CD14-positive monocyte (primary cell): ENCODE measurements at places on chromosomes 5 and 9.

- DNase-seq = no peak
Observed at GRCh38 chr9:120386390-120387131, 193.4 kb downstream of the CDK5RAP2 start.

- no peak for DNase-seq
Observed at GRCh38 chr9:134416385-134417015, 90.2 kb downstream of the RXRA start.

DNA sequence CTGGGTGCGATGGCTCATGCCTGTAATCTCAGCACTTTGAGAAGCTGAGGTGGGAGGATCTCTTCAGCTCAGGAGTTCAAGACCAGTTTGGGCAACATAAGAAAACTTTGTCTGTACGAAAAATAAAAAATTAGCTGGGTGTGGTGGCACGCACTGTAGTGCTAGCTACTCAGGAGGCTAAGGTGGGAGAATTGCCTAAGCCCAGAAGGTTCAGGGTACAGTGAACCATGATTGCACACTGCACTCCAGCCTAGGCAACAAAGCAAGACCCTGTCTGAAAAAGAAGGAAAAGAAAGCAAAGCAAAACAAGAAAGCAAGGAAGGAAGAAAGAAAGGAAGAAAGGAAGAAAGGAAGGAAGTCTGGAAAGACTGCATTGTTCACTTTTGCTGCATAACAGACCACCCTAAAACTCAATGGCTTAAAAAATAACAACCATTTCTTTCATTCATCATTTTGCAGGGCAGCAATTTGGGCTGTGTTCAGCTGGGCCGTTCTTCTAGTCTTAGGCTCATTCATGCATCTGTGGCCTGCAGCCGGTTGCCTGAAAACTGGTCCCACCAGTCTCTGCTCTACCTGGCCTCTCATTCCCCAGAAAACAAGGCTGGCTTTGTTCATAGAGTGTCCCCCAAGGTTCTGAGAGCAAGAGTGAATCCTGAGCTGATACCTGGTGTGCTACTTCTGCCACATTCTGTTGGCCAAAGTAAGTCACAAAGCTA lies 82.4 kb upstream of the MIER3 start:
- no peak for DNase-seq

GRCh38 chr5:35745193-35745592 lies 111.5 kb upstream of the IL7R start:
- DNase-seq = no peak

DNA sequence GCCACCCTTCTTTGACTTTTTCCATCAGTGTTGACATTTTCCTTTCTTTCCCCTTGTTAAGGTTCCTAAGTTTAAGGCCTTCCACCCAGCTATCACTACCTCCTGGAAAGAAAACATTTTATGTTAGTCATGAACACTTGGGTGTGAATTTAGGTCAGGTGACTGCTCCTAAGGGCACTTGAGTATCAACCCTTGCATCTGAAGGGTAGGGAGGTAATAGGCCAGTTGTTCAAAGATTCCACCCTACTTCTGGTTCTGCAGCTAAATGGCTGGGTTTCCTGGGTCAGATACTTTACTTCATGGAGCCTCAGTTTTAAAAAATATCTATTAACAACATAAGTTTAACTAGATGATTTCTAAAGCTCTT lies 49.1 kb upstream of the OSMR start:
- DNase-seq = no peak

GRCh38 chr9:126219648-126220063 lies 107.0 kb upstream of the MVB12B start:
- no peak for DNase-seq

DNA sequence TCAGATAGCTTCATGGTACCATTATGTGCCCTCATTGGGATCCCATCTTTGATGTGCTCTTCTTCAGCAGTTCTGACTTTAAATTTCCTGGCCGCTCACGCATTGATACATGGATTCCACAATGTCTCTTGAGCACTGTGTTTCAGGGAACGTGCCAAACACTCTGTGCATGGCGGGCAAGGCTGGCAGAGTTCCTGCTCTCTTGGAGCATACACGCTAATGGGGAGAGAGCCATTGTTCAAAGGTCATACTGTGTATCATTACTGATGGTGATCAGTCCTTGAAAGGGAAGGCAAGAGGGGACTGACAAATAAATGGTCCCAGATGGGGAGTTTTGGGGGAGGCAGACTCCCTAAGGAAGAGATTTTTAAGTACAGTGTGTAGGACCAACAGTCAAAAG lies 52.3 kb downstream of the AMBP start:
- DNase-seq = no peak

GRCh38 chr9:2228641-2229040 lies 213.5 kb downstream of the SMARCA2 start:
- no peak for DNase-seq

GRCh38 chr9:107751567-107752210 lies 262.1 kb upstream of the KLF4 start:
- peak; percentile 92 for DNase-seq

DNA sequence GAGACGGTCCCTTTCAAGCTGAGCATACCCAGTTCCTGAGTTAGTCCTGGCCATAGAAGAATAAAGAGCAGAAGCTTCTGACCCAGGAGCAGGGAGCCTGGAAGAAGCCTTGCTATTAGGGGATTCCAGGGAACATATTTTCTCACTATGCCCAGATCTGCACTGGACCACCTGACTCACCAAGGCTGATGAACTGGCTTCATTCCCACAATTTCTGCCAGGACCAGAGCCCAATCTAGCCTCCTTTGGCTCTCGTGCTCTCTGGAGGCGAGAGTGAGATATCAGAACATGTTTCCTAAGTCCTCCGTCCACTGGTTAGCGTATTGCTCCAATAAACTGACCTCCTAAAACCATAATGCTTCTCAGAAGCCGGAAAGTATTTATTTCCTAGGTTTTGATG lies 9.9 kb downstream of the GABBR2 start:
- no peak for DNase-seq

DNA sequence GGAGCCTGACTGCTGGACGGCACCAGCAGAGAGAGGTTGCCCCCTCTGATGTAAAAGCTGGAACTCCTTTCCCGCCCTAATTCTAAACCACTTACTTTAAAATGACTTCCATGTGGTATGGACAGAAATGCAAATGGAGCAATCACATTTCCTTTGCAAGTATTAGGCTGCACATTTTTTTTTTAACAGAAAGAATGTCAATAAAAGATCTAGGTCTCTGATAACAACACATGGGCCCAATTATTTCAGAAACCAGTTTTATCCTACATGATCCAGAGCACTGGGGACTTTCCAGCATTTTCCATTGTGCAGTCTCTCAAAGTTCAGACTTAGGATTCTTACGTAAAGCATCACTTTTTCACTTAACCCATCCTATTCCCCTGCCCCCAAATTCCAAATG lies 203.7 kb downstream of the NXNL2 start:
- no peak for DNase-seq

- DNase-seq = no peak
Observed at GRCh38 chr5:54160329-54160728, 150.0 kb downstream of the ARL15 start.

GRCh38 chr9:112546149-112547012 lies 59.8 kb downstream of the KIAA1958 start:
- DNase-seq = peak; percentile 43

DNA sequence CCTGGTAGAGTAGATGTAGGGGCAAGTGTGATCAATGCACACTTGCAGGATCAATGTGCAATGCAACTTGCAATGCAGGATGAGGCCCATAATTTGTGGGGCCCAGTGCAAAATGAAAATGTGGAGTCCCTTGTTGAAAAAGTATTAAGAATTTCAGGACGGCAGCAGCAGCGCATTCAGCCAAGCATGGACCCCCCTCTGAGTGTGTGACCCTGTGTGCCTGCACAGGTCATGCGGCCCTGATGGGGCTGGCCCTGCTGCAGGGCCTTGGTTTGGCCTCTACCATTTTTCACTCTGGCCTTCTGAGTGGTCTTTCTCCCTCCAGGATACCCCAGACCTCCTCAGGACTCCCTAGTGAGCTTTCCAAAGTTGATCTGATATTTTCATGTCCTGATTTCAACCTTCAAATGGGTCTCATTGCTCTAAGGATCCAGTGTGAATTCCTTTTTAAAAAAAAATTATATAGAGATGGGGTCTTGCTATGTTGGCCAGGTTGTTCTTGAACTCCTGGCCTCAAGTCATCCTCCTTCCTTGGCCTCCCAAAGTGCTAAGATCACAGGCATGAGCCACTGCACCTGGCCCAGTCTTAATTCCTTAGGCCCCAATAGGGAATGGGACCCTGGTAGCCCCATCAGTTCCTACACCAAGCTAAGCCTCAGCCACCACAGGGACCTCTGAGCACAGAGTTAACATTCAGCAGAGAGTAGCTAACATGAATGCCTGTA lies 4.3 kb downstream of the ERGIC1 start:
- no peak for DNase-seq

GRCh38 chr5:97836816-97837215 lies 653.8 kb upstream of the RIOK2 start:
- DNase-seq = no peak

- no peak for DNase-seq
Observed at GRCh38 chr5:167820101-167820990, 471.1 kb upstream of the WWC1 start.

GRCh38 chr5:155343468-155343867 lies 329.9 kb downstream of the KIF4B start:
- DNase-seq = no peak

DNA sequence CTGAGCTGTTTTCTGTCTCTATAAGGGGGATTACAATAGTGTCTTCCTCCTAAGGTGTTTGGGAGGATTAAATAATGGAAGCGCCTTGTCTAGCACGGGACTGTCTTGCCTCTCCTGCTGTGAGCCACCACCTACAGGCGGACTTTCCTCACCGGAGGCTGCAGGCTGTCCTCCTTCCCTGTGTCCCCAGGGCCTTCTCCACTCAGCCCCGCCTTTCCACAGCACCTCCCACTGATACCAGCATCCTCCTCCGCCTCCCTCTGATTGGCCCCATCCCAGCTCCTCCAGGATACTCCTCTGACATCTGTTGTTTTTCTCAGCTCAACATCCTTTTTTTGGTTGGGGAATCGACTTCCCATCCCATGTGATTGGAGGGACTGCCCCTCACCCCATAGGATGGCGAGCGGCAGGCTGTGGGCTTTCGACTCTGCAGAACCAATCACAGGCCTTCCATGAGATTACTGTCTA lies 851 bp upstream of the ZDHHC12 start:
- DNase-seq = peak; percentile 43

- DNase-seq = no peak
Observed at GRCh38 chr9:134585021-134585561, 56.5 kb upstream of the COL5A1 start.

DNA sequence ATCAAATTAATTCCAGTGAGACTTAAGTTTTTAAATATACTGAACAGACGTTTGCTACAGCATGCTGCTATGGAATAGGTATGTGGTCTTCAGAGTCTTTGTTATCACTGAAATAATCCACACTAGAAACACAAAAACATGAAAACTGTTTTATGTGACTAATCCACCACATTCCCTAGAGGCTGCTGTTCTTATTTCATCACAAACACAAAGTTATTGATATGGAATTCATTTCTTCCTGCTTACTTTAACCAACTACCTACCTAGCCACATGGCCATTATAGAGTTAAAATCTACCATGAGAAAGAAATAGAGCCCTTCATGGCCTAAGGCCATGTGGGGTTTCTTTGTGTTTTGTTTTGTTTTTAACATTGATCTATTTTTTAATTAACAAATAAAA lies 232.3 kb upstream of the PTGER4 start:
- DNase-seq = no peak

DNA sequence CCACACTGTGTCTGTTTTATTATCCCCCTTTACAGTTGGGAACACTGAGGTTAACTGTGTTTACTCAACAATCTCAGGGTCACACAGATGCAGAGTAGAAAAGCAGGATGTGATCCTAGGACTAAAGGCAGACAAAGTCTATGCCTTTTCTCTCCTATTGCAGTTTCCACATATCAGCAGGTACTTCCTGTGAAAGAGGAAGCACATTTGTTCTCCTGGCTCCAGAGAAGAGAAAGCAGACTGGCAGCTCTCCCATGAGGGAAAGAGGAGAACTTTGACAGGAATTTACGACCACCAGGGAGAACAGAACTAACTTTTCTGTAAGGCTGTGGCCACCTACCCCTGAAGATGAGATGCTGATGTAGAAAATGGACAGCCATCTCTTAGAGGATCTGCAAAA lies 84.2 kb upstream of the TNC start:
- DNase-seq = no peak

DNA sequence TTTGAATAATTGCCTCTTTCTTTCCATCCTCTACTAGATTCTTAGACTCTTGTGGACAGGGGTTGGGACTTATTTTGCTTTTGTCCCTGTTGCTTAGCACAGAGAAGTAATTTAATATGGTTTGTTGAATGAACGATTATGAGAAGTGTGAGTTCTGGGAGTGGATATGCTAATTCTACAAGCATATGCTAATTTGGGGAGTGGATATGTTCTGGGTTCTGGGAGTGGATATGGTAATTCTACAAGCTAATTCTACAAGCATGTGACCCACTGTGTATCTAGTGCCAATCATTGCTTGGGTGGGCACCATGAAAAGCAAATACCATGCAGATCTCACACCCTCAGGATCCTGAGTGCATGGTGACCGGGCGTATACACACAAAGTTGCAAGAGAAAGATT lies 181.8 kb upstream of the IL12B start:
- DNase-seq = no peak

DNA sequence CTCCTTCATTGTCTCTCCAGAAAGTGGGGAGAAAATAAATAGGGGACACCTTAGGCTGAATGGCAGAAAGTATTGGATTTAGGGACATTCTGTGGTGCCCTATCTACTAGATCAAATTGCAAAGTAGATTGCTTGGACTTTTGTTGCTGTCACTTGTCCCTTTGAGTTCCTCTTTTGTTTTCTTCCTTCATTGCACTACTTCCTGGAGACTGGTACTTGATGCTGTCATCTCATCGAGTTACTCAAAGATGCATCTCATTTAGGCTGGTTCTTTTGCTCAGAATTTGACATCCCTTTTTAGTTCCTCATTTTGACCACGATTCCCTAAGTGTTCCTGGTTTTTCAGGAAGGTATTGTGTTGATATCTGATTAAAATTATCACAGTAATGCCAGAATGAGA lies 137.6 kb downstream of the ADGRV1 start:
- DNase-seq = peak; percentile 63

- DNase-seq = no peak
Observed at GRCh38 chr9:27157097-27157496, 48.1 kb downstream of the TEK start.

DNA sequence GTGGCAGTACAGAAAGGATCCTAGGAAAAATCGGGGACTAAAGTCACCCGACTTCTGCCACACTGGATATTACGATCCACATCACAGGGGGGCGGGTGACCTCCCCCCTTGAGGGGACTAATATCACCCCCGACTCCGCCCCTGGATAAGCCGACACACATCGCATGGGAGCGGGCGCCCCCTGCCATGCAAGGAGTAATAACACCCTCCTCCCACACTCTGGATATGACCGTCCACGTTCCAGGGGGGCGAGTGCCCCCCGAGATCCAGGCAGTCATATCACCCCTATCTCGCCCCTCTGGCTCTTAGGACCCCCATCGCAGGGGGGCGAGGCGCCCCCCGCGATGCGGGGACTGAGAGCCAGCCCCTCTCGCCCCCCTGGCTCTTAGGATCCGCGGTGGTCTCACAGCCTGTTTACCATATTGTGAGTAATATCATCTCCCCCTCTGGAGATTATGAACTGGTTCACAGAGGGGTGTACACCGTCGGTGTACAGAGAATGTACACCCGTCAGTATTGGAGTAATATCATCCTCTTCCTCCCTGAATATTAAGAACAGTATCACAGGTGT lies 423.0 kb downstream of the DIRAS2 start:
- DNase-seq = peak; percentile 18
